ENCODE measurements at places on chromosomes 6 and 20.

DNA sequence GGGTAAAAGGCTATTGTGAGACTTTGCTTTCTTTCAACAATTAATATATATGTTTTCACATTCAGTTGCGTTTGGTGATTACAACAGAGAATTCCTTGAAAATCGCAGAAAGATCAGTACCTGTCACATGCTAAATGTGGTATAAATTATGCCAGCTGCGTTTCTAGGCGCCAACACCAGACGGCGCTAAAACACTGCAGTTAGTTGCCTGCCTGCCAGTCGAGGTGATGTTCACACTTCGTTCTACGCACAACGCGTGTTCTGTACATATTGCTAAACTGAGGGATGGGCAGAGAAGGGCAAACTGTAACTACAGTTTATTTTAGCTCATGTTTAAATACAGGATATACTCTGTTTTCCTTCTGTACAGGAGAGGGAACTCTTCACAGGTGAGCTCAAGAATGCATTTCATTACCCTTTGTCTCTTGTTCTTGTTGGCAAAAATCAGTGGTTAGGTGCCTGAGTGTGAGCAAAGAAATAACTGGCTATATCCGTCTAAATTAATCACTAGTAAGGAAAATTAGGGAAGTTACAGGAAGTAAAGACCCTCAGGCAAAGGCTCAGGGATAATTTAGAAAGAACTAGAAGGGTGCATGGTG is 100.1 kb upstream of the RGS17 start:
- DNase-seq = no peak

DNA sequence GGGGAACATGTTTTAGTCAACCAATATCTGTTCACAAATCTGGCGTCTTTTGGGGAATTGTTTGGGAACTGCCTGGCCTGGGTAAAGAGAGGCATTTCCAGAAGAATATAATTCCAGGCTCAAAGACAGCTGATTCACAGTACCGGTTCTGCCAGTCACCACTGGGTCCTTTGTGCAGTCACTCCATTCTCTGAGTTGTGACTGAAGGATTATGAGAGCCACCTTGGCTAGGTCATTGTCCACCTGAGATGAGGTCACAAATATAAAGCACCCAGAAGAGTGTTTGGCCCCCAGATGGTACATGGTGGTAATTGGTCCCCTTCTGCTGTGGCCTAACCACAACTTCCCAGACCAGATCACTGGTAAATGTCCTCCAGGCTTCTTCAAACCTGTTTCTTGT is 121.0 kb upstream of the SPACA1 start:
- DNase-seq = no peak

- DNase-seq = no peak
Observed at GRCh38 chr6:152595499-152595898, 41.7 kb downstream of the SYNE1 start.

- no peak for DNase-seq
Observed at GRCh38 chr20:3922983-3923339, 33.8 kb downstream of the PANK2 start.

- no peak for DNase-seq
Observed at GRCh38 chr6:138275976-138276375, 57.7 kb upstream of the PBOV1 start.

DNA sequence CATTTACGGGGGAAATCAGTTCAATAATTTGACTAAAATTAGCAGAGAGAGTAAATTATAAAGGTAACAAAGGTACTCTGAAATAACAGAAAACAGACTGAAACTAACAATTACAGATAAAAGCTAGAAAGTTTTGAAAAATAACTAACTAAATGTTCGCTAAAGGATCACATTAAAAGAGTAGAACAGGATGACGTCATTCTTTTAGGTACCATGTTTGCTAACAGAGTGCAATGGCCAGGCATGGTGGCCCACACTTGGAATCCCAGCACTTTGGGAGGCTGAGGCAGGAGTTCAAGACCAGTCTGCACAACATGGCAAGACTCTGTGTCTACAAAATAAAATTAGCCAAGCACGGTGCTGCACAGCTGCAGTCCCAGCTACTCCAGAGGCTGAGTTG is 212.3 kb upstream of the CDYL start:
- DNase-seq = no peak

DNA sequence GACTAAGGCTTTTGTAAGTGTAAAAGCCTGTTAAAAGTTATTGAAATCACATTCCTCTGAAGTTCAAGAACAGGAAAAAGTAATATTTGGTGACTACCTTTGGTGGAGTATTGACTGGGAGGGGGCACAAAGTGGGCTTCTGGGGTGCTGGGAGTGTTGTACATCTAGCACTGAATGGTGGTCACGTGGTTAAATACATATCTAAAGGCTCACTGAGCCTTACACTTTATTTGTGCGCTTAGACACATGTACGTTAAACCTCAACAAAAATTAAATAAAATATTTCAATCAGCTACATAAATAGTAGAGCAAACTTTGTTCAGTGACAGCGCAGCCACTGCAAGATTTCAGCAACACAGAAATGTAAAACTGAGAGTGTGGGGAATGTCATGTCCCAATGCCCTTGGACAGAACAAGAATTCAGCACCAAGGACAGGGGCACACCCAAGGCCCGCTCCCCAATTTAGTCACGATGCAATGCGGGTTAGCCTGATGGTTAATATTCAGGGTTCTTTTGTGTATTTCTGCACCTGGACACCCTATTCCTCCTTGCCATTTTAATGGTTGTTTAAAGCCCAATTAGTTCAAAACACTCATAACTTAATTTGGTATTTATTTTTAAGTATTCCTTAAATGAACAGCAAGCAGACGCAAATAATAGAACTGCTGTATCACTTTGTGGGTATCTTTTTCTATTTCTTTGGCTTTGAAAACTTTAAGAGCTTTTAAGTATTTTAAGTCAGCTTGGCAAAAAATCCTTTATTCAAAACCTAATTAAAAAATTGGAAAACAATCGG is 37.4 kb downstream of the ANGPT4 start:
- DNase-seq = no peak

- no peak for DNase-seq
Observed at GRCh38 chr20:36260316-36260715, 24.0 kb downstream of the AAR2 start.

DNA sequence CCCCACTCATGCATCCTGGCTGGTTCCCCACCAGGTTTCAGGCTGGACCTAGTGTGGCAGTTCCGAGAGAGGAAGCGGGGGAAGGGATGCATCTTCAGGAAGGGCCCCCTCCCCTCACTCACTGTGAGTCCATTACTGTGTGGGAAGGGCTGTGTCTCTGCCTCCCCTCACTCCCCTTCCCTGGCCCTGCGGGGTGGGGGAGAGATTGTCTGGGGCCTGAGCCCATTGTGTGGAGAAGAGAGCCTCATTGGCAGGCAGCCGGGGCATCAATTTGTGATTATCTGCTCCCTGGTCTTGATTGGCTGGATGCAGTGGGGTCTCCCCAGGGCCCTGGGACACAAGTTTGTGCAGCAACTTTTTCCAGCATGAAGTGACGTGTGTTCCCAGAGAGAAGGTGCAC is 4.1 kb upstream of the MYT1 start:
- DNase-seq = no peak

- no peak for DNase-seq
Observed at GRCh38 chr6:31086788-31087440, 25.5 kb downstream of the C6orf15 start.

DNA sequence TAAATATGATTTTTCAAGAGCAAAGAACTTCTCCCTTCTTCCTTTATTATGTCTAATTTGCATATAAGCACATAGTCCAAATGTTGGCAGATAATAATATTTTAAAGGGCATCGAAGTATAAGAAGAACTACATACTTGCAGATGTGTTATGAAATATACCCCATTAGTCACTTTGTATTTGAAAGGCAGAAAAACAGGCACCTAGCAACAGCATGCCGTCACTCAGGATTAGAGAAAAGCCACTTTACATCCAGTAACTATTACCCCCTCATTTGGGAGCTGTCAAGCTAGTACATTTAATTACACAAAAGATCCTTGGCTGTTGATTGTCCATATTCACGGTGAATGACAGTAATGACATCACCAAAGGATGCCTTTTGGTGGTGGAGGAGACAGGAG is 99.3 kb upstream of the ARMC2 start:
- no peak for DNase-seq

DNA sequence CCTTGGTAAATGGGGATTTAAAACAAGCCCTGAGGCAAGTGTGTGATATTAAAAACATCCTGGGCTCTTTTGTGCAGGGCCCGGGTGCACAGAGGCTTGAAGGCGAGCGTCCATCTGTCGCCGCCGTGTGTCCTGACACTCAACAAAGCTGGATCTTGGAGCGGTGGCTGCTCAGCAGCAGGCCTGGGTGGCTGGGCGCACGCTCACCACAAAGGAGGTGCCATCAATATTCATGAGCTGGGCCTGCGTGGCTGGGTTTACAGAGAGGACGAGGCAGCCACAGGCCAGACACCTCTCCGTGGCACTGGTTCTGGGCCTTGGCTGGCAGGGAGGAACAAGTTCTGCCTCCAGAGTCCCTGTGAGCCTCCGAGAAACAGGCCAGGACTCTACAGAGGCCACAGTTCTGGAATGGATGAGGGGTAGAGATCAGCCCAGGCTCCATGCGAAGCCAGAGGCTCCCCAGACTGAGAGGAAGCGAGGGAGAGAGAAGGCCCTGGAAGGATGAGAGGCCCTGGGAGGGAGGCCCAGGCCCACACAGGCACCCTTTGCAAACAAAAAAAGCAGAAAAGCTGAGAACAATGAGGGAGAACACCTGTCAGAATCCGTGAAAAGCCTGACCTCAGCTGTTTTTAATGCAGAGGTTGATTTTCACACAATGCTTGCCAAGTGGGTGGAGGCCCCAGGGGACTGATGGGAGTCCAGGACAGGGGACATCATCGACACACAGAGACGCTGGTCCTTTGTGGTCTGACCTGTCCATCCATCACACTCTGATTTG is 21.9 kb downstream of the BHLHE23 start:
- DNase-seq = no peak

DNA sequence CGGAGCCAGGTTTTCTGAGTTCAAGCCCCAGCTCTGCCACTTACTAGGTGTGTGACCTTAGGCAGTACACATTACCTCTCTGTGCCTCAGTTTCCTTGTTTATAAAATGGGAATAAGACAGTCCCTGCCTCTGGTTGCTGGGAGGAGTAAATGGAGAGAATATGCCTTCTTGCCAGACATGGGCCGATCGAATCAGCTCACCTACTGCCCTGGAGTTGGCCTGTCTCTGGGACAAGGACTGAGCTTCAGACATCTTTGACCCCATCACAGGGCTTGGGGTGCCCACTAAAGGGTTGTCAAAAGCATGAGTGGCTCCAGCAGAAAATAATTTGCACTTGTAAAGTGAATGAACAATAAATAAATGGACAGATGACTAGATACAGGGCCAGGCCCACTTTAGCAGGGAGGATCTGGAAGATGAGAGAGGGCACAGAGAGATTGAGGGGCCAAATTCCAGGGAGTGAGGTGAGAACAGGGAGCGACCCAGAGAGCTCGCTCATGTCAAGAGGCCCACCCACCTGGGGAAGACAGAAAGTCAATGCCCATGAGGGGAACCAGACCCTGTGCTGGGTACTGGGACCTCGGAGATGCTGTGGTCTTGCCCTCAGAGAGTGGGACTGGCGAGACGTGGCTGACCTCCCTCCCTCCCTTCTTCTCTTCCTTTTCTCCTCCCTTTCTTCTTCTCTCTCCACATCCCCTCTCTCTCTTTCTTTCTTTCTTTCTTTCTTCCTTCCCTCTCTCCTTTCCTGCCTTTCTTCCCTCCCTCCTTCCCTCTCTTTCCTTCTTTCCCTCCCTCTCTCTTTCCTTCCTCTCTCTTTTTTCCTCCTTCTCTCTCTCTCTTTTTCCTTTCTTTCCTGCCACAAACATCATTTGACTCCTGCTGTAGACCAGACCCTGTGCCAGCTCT is 3.9 kb upstream of the BPIFA2 start:
- DNase-seq = no peak

- DNase-seq = no peak
Observed at GRCh38 chr6:84769306-84769705, 4.9 kb upstream of the TBX18 start.

GRCh38 chr6:65531533-65531932 is 175.5 kb downstream of the EYS start:
- no peak for DNase-seq

GRCh38 chr6:11917951-11918738 is 94.0 kb upstream of the HIVEP1 start:
- DNase-seq = no peak
